ENCODE measurements at places on chromosomes 12 and 14.

DNA sequence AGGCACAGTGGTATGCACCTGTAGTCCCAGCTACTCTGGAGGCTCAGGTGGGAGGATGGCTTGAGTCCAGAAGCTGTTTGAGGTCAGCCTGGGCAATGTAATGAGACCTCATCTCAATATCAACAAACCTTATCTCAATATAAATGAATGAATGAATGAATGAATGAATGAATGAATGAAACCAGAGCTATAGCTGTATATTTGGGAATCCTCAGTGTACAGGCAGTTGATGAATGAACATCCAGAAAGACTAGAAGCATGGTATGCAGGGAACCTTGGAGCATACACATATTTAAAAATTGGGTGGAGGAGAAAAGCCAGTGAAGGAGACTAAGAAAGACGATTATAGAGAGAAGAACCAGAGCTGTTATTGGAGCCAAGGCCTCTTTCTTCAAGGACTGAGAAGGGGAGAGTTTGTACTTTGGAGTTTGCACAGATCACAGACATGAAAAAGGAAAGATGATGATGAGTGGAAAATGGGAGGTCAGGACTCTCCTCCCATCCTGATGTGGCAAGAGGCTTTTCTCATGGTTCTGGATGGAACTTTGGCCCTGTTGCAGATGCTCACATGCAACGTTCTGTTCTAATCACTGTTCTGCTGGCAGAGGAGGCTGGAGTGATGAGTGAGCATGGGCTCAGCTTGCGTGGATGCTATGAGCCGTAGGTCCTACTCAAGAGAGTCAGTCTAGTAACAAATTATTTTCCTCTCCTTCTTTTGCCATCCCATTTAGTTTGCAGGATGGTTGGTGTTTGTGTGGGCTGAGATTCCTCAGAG lies 114.4 kb downstream of the PRKCH start:
- no peak for DNase-seq

DNA sequence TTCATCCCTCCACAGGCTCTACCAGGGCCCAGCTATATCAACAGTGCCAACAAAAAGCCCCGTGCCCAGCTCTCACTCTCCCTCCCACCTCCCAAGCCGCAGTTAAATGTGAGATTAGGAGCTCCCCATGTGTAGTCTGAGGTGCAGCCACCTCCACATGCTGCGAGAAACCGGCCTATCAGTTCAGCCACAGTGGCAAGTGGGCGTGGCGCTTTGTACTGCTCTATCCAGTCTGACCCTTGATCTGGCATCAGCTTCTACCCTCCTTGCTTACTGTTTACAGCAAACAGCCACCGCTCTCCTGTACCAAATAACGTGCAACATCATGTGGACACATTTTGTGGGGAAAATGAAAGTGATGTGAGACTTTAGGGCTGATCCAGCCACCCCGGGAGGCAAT lies 1.7 kb downstream of the PLEK2 start:
- no peak for DNase-seq

- peak; percentile 31 for DNase-seq
Measured at GRCh38 chr14:32075672-32076277, 1.3 kb upstream of the ARHGAP5 start.

DNA sequence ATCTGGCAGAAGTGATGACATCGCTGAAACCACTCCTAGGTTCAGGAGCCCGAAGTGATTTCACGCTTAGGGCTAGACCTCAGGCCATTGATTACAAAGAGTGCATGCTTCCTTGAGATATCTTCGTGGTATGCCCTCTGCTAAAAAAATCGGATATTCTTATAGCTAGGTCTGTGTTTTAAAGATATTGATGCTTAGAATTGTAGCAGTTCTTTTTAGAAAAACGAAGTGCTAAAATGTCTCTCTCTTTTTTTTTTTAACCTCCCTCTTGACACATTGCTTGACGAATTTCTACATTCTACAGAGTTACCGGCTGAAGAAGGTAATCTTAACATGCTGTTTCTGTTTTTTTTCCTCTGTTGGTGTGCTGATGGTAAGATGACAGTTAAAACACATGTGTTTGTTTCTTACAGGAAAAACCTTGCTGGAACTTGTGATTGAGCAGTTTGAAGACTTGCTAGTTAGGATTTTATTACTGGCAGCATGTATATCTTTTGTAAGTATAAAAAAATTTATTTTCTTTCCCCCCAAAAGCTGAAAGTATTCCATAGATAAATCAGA lies 1.3 kb downstream of the ATP2A2 start:
- DNase-seq = no peak

- DNase-seq = no peak
Measured at GRCh38 chr14:33811721-33812120, 139.2 kb downstream of the EGLN3 start.
